Stimulated activated CD4-positive, alpha-beta T cell treated with anti-CD3 and anti-CD28 coated beads, Interleukin-4, amount 100 ng/mL, for 4 hours (primary cell): ENCODE measurements at places on chromosomes 3 and 15.

DNA sequence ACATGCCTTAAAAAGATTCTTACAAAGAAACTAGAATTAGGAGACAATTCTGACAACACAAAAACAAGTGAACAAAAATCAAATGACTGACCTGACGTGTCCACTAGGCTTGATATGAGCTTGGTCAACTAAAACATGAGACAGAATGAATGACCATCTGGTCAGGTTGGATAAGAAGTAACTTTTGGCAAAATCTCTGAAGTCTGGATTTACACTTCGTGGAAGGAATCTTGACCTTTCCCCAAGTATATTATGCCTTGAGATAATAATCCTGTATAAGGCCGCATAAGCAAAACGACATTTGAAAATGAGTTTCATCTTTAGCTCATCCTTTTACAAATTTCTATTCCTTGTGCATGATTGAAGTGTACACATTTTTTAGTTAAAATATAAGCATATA lies 1.1 kb upstream of the TF start:
- DNase-seq: no peak

DNA sequence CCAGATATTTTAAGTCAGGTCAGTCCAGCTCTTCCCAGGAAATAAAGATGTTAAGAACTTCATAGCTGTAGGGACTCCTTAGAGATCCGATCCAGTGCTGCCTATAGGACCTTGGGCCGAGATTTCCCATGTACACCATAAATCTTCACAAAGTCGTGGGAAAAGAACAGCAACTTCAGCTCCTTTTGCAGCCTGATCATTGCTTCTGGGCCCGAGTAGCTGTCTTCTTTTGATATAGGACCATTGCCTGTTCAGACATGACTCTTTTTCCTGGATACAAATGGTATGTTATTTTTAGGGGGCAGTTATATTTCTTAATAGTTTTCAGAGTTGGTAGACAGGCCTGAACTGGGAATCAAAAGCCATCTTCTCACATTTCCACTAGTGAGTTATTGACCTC lies 20.5 kb downstream of the IL1RAP start:
- no peak for DNase-seq

DNA sequence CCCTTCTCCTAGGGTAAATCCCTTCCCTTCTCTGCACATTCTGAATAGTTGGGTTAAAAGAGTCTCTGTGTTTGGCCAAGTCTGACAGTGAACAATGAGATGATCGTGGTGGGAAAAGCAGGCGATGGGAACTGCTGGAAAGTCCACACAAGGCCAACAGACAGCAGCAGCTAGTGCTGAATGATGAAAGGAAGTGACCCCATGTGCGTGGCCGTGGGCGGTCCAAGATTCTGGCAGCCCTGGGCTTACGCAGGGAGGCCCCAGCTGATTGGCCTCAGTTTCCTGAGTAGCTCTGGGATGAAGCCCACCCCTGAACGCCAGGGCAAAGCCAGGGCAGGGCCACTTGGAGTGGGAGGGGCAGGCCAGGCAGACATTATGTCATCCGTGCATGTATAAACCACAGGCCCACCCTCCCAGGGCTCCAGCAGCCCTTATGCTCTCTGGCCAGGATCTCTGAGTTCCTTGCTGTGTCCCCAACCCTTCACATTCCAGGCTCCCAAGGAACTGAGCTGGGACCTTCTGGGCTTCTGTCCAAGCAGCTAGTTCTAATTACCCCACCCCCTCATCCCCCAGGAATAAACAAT lies 57.8 kb downstream of the CDC25A start:
- no peak for DNase-seq

DNA sequence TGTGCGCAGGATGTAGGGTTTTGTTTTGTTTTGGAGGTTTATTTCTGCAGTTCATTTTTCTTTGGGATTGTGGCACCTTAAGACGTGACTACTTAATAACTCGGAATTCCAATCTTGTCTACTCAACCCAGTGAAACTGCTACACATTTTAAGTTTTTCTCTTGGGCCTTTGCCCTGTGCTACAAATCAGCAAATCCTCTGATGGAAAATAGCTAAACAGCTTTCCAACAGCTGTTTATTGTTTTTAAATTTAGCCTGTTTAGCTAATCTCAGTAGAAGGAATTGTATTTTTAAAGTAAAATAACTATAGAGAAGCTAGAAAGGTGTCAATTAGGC lies 48.4 kb downstream of the OPA1 start:
- DNase-seq: no peak

DNA sequence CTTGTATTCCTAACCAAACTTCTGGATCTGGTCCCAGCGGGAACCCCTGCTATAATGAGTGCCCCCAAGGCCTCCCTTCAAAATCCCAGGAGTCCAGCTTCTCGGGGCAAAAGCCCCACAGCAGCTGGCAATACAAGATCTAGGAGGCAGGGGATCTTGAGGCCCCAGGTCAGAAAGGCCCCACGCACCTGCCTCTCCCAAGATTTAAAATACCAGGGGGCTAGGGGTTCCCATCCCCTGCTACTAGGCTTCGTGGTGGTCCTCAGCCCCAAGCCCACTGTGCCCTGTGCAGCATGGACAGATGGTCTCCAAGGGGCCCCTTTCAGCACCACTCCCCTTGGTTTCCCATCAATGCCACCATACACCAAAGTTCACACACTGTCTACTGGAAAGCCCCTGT lies 15.8 kb upstream of the CYP11A1 start:
- DNase-seq: no peak

DNA sequence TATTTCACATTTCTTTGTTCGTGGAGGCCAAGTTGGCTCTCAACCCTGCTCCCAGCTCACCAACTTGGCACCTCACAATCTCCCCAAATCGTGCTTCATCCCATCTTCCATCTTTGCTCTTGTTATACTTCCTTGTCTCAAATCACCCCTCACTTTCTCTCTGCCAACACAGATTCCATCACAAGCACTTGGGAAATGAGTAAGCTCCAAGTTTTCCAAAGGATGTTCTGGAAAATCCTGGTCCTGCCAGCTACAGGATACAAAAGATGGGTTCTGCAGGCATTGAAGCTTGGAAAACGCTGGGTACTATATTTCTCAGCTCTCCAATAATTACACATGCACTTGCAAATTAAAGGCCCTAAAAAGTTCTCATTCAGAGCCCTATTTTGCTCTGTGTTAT lies 4.1 kb upstream of the TM4SF4 start:
- DNase-seq: no peak

- DNase-seq: peak; percentile 11
Observed at GRCh38 chr3:133448478-133449122, 48.7 kb downstream of the BFSP2 start.

DNA sequence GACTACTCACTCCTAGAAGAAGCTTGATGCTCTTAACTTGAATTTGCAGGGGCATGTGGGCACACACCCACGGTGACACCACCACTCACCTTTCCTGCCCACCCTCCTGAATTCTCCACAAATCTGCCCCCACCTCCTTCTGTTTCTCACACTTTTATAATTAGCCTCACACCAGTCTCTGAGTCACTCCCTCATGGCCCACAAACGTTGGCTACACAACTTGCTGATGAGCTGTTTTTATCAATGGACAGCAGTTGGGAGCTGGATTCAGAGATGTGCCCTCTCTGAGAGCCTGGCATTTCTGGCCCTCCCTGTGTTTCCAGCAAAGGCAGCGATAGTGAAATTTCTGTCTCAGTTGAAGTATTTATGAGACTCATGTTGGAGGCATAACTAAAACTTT lies 1.3 kb downstream of the COLQ start:
- DNase-seq: peak; percentile 45

DNA sequence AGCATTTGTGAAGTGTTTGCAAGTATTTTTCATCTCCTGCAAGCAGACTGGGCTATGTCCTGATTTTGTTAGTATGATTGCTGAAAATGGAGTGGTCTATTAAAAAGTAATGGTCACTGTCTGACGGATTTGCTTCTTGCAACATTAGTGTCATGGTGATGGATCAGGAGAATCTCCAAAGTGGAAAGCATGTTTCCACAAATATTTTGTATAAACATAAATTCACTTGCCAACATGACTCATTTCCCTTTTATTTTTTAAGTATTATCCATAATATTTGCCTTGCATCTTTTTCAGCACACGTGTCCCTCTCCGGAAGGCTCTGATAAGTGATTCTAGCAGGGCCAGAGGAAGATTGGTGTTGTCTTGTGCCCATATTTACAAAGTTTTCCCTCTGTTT lies 27.4 kb upstream of the CACNA2D3 start:
- no peak for DNase-seq

DNA sequence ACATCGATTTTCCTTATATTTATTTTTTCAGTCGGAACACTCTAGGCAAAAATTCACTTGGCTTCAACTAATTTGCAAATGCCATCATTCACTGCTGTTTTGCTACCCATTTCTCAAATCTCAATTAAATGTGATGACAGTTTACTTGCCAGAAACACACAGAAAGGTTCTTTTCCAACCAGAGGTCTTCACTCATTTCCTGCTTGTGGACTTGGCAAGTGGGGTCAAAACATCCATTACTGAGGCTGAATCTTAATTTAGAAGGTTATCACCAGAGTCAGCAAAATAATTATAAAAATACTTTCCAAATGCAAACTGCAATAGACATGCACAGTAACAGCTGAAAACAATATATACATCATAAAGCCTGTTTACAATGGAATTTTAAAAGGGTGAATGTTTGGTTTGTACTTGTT lies 625.4 kb upstream of the TBL1XR1 start:
- no peak for DNase-seq

GRCh38 chr3:125003369-125003853 lies 52.4 kb downstream of the HEG1 start:
- DNase-seq: no peak

DNA sequence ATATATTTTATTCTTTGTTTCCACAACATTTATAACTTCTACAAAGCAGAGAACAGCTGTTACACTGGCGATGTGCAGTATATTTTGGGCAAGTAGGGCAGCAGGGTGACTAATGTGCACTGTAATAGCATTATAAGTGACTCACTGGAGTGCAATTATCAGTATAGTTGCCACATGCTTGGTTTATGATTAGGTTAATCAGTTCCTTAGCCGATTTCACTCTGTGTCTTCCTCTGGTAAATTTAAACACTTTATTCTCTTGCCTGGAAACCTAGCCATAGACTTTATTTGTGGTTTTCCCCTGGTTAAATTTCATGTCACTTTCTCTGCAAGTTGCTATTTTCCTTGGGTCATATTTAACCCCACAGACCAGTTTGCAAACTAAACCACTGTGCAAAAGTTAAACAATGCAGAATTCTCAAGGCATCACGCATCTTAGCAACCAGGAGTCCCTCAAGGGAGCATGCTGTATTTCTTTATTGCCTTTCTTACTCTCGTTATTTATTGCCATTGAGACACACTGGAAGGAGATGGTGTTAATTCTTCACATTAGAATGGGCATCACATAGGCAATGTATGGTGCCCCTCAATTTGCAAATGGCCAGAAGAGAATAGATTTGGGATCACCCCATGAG lies 690.2 kb upstream of the DPPA4 start:
- no peak for DNase-seq

DNA sequence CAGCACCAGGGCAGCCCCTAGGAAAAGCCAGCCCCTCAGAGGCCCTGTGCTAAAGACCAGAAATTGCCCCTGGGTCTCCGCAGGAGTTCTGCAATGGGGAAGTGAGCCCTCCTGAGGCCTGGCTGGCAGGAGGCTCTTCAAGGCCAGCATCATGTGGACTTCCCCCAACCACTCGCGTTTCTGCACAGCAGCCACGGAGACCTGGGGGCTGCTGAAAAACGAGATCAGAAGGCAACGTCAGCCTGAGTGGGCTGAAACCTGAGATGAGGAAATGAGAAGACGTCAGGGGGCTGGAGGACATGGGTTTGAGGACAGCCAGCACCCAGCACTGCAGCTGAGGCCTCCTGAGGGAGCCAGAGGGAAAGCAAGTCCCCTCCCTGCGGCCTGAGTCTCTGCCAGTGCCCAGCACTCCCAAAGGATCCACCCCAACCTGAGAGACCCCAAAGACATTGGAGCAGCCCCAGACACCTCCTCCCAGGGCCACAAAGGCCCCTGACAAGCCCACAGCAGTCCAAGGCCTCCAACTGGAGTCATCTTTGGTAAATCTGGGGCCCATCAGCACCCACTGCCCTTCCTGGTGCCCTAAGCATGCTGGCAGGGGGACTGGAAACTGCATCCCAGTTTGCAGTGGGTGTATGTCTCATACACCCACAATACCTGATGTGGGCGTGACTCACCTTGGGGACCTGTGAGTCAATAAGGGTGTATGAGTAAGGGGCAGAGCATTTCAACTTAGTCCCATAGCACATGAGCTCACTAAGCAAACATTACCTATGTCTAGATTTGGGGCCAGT lies 29.2 kb upstream of the CYP11A1 start:
- peak; percentile 51 for DNase-seq

DNA sequence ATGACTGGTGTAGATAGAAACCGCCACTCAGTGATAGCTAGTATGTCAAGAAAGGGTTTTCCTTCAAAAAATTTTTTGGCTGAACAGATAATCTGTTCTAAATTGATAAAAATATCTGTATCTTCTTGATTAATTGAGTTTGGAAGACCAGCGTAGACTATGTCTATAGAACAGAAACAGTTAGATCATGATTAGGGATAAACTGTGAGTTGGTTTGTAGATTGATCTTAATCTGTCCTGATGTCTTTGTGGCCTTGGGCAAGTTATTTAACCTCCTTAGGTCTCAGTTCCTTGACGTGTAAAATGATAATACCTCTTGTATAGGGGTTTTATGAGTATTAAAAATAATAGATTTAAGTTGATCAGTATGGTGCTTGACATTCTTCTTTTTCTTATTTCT lies 4.7 kb downstream of the NFKBIZ start:
- DNase-seq: no peak

GRCh38 chr15:58361273-58361759 lies 70.5 kb upstream of the LIPC start:
- no peak for DNase-seq

DNA sequence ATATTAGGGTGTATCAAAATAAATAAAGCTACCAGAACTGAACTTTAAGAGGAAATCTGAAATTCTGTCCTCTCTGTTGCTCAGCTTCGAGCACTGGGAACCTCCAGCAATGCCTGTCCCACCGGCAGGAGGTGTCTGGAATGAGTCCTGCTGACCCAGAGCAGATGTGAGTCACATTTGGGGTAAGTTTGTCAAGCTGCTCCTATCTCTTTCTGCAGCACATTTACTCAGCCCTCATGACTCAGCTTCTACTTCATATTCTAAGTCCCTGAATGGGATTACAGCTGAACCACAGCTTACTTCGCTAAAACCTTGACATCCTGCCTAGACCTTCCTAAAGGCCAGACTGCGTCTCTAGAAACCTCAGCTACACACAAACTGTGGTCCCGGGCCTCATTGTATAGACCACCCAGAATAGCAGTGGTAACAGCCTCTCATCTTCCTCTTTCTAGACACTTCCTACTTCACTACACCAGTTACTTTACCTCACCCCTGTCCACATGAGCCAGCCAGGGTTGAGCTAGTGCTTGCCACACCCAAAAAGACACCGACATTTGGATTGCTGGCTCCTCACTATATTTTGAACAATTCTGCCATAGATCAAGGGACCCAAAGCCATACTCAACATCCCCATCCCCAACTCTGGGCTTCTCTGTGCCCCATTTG lies 109.6 kb upstream of the TMCO5A start:
- no peak for DNase-seq

- DNase-seq: peak; percentile 34
Observed at GRCh38 chr3:127697551-127698240, 24.9 kb downstream of the ABTB1 start.

GRCh38 chr3:37050282-37050681 lies 57.0 kb downstream of the MLH1 start:
- no peak for DNase-seq

GRCh38 chr15:99406716-99407487 lies 155.6 kb downstream of the LRRC28 start:
- no peak for DNase-seq

- no peak for DNase-seq
Observed at GRCh38 chr3:124823206-124823605, 64.0 kb downstream of the ITGB5 start.
